Calu3 (cell line): ENCODE measurements at places on chromosomes 5 and 9. TPM values are rescaled to one million over a fixed set of nuclear protein-coding genes. Genes with fewer than 3 reads are reported as not detected.

- no peaks in the 10 kb centered on the region for H3K36me3 ChIP-seq
- H3K4me1 ChIP-seq = no peaks in the 10 kb centered on the region
- H3K27me3 ChIP-seq = peaks cover 2% of the 10 kb centered on the region
- peak; percentile 10 for DNase-seq
- no peak overlapping the region for H3K27ac ChIP-seq
- no peak overlapping the region for H3K4me3 ChIP-seq
These were observed 42.3 kb upstream of the MOCS2 start for GRCh38 chr5:53151713-53152458.

The AJM1 gene
- 2.9 and 3.2 TPM in 2 replicates for total RNA-seq

GRCh38 chr5:96936431-96937320, 796 bp downstream of the LNPEP start:
- H3K4me3 ChIP-seq = peak overlapping the region; percentile 78
- peak overlapping the region; percentile 93 for H3K27ac ChIP-seq
- peak; percentile 56 for DNase-seq

DNA sequence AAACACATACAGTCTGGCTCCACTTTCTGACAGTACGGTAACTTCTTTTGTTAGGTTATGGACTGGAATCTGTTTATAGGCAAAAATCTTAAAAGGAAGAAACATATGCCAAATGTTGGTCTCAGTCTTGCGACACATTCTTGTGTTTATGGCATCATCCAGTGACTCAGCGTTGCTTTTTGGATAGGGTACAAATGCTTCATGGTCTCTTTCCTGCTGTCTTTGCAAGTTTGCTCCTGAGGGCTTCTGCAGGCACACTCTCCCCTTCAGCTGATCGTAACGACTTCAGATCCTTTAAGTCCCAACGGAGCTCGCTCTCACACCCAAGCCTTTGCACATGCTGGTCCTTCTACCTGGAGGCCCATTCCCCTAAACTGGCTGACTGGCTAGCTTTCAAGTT, 23.6 kb upstream of the TNFSF8 start:
- no peak overlapping the region for H3K27ac ChIP-seq
- DNase-seq = no peak
- no peaks in the 10 kb centered on the region for H3K36me3 ChIP-seq
- peaks cover 58% of the 10 kb centered on the region for H3K27me3 ChIP-seq
- no peaks in the 10 kb centered on the region for H3K4me1 ChIP-seq

GRCh38 chr9:110810262-110810976, 141.8 kb downstream of the MUSK start:
- H3K27me3 ChIP-seq = no peaks in the 10 kb centered on the region
- peaks cover 5% of the 10 kb centered on the region for H3K36me3 ChIP-seq
- H3K27ac ChIP-seq = no peak overlapping the region
- DNase-seq = no peak

The C5orf58 gene
- not detected in 2 replicates for total RNA-seq

DNA sequence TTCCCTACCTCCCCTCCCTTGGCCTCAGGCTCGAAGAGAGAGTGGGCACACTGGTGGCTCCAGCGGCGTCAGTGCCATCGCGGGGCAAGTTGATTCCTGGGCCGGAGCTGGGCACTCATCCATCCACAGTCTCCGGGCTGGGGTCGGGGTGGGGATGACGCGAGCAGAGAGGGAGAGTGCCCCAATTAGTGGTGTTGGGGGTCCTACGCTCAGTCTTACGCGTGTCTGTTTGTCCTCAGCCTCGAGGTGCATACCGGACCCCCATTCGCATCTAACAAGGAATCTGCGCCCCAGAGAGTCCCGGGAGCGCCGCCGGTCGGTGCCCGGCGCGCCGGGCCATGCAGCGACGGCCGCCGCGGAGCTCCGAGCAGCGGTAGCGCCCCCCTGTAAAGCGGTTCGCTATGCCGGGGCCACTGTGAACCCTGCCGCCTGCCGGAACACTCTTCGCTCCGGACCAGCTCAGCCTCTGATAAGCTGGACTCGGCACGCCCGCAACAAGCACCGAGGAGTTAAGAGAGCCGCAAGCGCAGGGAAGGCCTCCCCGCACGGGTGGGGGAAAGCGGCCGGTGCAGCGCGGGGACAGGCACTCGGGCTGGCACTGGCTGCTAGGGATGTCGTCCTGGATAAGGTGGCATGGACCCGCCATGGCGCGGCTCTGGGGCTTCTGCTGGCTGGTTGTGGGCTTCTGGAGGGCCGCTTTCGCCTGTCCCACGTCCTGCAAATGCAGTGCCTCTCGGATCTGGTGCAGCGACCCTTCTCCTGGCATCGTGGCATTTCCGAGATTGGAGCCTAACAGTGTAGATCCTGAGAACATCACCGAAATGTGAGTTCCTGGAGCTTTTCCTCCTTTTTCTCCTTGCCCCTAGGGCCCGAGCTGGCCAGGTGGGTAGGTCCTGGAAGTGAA, 861 bp downstream of the NTRK2 start:
- no peaks in the 10 kb centered on the region for H3K4me1 ChIP-seq
- H3K36me3 ChIP-seq = peaks cover 17% of the 10 kb centered on the region
- no peak overlapping the region for H3K27ac ChIP-seq
- peak overlapping the region; percentile 90 for H3K4me3 ChIP-seq
- DNase-seq = peak; percentile 6

The AK8 gene
- 1.4 TPM in 2 replicates for total RNA-seq

The SEMA4D gene
- 23.3 and 24.3 TPM in 2 replicates for total RNA-seq

The RHOBTB3 gene
- total RNA-seq = 29.5 and 41.1 TPM in 2 replicates

The GABRG2 gene
- total RNA-seq = 1.4 TPM in 1 of 2 replicates, not detected in the other

DNA sequence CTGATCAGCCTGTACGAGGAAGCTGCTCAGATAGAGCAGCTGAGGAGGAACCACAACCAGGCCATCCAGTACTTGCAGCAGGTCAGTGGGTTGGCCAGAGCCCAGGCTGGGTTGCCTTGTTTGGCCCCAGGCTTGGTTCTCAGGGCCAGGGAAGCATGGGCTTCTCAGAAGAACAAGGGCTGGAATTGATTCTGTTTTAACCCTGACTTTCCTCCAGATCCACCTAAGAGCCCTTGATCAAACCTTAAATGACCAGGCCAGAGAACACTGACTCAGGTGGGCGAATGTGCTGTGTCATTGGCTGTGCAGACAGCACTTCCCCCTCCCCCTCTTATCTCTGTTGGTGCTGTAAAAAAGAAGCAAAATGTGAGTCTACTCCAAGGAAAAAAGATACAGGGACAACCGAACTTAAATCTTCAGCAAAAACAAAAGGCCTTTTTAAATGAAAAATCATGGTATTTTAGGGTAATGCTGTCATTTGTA, 28.1 kb downstream of the TTC23L start:
- H3K27ac ChIP-seq = no peak overlapping the region
- no peaks in the 10 kb centered on the region for H3K36me3 ChIP-seq
- DNase-seq = no peak
- H3K4me3 ChIP-seq = no peak overlapping the region
- no peaks in the 10 kb centered on the region for H3K27me3 ChIP-seq
- H3K4me1 ChIP-seq = no peaks in the 10 kb centered on the region

- H3K27ac ChIP-seq = no peak overlapping the region
- H3K36me3 ChIP-seq = no peaks in the 10 kb centered on the region
- H3K27me3 ChIP-seq = no peaks in the 10 kb centered on the region
- no peak for DNase-seq
- H3K4me1 ChIP-seq = no peaks in the 10 kb centered on the region
These were observed 186.1 kb upstream of the ADAMTS16 start for GRCh38 chr5:4954048-4954447.

The TYRP1 gene
- not detected in 2 replicates for total RNA-seq

DNA sequence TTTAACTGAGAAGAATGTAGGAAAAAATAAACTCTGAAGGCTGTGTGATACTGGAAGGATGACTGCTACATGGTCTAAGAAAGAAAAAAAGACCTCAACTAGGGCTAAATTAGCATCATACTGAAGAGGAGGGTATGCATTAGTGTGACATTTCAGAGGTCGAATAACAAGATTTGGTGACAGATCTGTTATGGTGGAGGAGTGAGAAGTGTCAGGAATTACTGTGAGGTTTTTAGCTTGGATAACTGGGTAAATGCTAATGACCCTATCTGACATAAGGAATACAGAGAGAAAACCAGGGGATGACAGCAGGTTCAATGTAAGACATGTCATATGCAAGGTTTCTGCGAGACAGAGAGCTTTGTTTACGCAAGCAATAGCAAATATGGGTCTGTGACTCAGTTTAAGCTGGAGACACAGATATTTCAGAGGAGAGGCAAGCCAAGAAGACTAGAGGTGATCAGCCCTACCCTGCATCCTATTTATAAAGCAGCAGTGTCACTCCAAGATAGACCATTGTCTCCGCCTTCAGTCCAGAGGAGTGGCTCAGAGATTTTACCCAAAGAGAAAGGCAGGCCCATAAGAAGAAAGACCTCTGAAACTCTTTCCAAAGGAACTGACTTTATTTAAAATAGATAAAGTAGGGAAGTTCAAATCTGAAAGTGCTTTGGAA, 44.3 kb downstream of the FBN2 start:
- H3K36me3 ChIP-seq = no peaks in the 10 kb centered on the region
- H3K4me3 ChIP-seq = no peak overlapping the region
- H3K27ac ChIP-seq = no peak overlapping the region
- no peaks in the 10 kb centered on the region for H3K4me1 ChIP-seq
- H3K27me3 ChIP-seq = no peaks in the 10 kb centered on the region

DNA sequence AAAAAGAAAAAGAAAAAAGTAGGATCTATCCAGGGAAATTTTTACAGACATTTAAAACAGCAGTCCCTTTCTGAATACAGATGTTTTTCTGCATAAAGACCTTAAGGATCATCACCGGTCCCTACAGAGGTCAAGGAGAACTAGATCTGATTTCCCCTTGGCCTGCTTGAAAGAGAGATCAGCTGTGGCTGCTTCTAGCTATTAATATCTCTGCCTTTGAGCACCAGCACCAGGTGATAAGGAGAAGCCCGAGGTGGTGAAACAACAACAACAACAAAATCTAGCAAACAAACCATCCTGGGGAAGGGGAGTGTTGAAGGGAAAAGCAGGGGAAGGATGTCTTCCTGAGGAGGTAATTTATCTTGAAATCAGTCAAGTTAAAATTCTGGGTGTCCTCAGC, 42.1 kb downstream of the ZNF366 start:
- peaks cover 8% of the 10 kb centered on the region for H3K4me1 ChIP-seq
- H3K27me3 ChIP-seq = peaks cover 18% of the 10 kb centered on the region
- no peak for DNase-seq
- H3K36me3 ChIP-seq = no peaks in the 10 kb centered on the region
- H3K4me3 ChIP-seq = no peak overlapping the region

The DBH gene
- total RNA-seq = not detected in 2 replicates

The ZSWIM6 gene
- 13.2 and 14.7 TPM in 2 replicates for total RNA-seq

GRCh38 chr5:59767211-59767605, 126.3 kb downstream of the PDE4D start:
- no peaks in the 10 kb centered on the region for H3K27me3 ChIP-seq
- peaks cover 23% of the 10 kb centered on the region for H3K36me3 ChIP-seq
- peak overlapping the region; percentile 97 for H3K4me3 ChIP-seq
- peaks cover 55% of the 10 kb centered on the region for H3K4me1 ChIP-seq
- peak overlapping the region; percentile 87 for H3K27ac ChIP-seq

DNA sequence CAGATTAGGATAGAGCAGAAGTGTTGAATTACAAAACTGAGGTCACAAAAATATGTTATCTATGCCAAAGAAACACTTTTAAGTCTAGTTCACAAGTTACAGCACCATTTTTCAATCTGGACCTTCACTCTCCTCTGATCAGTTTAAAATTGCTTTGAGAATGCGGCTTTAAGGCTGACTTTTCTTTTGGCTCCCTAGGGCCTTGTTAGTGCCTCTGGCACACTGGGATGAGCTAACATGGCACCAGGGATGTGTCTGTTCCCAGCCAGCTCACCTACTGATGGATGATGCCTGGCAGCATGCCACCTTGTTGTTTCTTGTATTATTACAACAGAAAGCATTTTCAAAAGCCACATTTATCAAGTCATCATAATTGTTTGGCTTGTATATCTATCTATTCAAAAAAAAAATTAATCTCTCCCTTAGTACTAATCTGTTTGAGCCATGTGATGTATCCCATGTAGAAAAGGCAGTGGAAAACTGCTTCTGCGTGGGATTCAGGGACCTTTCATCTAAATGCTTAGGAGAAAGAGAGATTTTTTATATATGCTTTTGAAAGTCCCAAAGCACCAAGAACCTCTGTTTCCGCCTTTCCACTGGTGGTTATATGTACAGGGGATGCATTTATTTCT, 46.6 kb downstream of the ADAMTSL1 start:
- no peaks in the 10 kb centered on the region for H3K4me1 ChIP-seq
- no peak overlapping the region for H3K27ac ChIP-seq
- no peak overlapping the region for H3K4me3 ChIP-seq
- peaks cover under 1% of the 10 kb centered on the region for H3K27me3 ChIP-seq
- no peak for DNase-seq

GRCh38 chr5:132679717-132680380, 6.1 kb downstream of the IL4 start:
- no peak overlapping the region for H3K27ac ChIP-seq
- H3K36me3 ChIP-seq = no peaks in the 10 kb centered on the region
- no peak overlapping the region for H3K4me3 ChIP-seq
- H3K27me3 ChIP-seq = no peaks in the 10 kb centered on the region

DNA sequence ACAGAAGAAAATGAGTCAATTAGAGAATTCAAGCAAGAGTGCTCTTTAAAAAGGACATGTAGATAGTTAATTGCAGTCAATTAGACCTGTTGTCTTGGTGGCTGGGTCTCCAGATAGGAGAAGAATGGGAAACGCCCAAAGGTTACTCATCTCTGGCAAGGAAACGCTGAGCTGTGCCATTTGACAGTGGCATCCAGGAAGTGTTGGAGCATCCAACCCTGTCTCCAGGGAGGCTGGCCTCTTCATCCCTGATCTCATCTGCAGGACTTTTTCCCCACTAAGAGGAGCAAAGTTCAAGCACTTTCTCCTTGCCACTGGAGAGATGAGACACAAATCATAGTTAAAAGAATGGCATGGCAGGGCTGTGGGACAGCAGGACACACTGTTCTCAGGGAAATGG, 111.7 kb upstream of the MSX2 start:
- no peak for DNase-seq
- peaks cover 12% of the 10 kb centered on the region for H3K4me1 ChIP-seq
- H3K36me3 ChIP-seq = peaks cover 10% of the 10 kb centered on the region
- H3K27me3 ChIP-seq = no peaks in the 10 kb centered on the region
- no peak overlapping the region for H3K27ac ChIP-seq

GRCh38 chr9:26800322-26800721, 92.3 kb downstream of the CAAP1 start:
- H3K4me3 ChIP-seq = no peak overlapping the region
- no peaks in the 10 kb centered on the region for H3K4me1 ChIP-seq
- H3K27me3 ChIP-seq = no peaks in the 10 kb centered on the region
- DNase-seq = no peak

DNA sequence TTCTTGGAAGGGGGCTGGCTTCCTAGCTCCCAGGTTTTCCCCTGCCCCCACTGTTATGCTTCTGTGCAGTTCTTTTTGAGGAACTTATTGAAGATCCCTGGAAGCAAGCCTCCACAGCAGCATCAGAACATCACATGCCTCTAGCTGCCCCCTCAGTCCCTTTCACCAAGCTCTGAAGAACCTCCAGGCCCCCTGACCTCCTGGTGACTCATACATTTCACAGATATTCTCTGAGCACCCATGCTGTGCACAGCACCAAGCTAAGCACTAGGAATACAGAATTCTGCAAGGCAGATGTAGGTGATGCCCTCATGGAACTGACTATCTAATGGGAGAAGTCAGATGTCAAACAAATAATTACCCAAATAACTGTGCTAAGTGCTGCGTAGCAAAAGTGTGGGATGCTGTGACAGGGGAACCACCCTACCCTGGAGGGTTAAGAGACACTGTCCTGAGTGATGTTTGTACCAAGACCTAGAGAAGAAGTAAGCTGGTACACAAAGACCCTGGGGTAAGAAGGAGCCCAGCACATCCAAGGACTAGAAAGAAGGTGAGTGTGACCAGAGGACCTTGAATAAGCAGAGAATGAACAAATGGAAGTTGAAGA, 213.7 kb upstream of the NR4A3 start:
- H3K27ac ChIP-seq = no peak overlapping the region
- H3K36me3 ChIP-seq = no peaks in the 10 kb centered on the region
- no peak for DNase-seq
- no peaks in the 10 kb centered on the region for H3K4me1 ChIP-seq
- H3K4me3 ChIP-seq = no peak overlapping the region

GRCh38 chr5:147906326-147907095, at the start of gene C5orf46:
Gene C5orf46 (minus strand): TSS chr5:147906538. CDS start chr5:147906501, 37 bp downstream.
- DNase-seq = peak; percentile 29
- H3K4me1 ChIP-seq = peaks cover 22% of the 10 kb centered on the region
- H3K36me3 ChIP-seq = no peaks in the 10 kb centered on the region
